Stimulated activated naive CD4-positive, alpha-beta T cell treated with Interleukin-2 at 50 U/mL for 16 hours (primary cell): ENCODE measurements at places on chromosomes 4 and X.

DNA sequence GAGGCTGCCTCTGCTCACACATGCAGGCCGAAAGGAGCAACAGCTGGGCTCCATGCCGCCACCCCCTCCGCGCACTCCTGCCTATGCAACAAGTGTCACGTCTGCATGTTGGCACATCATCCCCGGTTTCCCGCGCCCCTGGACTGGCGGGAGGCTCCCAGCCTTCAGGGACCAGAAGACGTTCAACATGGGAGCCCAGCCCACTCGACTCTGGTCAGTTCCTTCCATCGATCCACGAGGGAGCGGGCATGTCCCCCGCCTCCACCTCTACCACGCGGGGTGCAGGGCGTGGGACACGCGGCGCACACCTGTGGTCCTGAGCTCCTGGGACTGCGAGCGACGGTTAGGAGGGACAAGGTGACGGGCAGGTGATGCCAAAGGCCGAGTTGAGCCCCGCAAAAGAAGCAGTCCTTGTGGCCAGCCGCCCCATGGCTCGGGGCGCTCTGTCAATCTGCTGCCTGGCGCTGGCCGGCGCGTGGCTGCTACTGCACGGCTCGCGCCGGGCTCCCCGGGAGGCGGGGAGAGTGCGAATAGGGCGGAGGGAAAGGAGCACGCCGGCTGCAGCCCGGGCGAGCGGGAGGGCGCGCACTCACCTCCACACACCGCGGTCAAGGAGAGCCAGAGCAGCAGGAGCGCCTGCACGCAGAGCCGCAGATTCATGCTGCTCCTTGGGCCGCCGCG is 645 bp downstream of the APLN start:
- DNase-seq, result no peak

- no peak for DNase-seq
Observed at GRCh38 chrX:10175319-10175871, 18.6 kb downstream of the CLCN4 start.

DNA sequence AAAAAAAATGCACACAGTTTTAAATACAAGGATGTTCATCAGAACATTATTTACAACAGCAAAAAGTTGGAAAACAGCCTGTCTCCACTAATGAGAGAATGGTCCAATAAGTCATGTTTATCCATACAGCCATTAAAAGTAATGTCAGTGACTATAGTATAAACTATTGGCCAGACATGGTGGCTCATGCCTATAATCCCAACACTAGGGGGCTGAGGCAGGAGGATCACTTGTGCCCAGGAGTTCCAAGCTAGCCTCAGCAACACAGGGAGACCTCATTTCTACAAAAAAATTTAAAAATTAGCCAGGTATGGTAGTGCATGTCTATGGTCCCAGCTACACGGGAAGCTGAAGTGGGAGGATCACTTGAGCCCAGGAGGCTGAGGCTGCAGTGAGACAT is 48.1 kb upstream of the IL13RA1 start:
- DNase-seq, result no peak

GRCh38 chrX:69123481-69123880 is 41.8 kb downstream of the PJA1 start:
- DNase-seq, result no peak

DNA sequence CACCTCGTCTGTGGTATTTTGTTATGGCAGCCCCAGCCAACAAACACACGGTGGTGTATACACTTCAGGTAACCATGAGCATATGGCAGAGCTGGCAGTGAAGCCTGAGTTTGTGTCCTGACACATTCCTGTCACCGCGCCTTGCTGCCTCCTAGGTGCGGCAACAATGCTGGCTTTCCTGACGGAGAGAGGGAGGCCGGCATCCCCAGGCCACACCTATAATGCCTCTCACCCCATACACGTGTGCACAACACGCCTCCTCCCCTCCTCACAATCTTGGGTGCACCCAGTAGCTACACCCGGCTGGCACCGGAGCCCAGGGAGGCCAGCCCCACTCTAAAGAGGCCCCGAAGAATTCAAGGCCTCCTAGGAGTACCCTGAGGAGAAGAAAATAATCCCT is 158.5 kb downstream of the NSUN7 start:
- DNase-seq, result no peak
